MG63 (cell line): ENCODE measurements at places on chromosomes 5 and 9. TPM values are rescaled to one million over a fixed set of nuclear protein-coding genes. Genes with fewer than 3 reads are reported as not detected.

DNA sequence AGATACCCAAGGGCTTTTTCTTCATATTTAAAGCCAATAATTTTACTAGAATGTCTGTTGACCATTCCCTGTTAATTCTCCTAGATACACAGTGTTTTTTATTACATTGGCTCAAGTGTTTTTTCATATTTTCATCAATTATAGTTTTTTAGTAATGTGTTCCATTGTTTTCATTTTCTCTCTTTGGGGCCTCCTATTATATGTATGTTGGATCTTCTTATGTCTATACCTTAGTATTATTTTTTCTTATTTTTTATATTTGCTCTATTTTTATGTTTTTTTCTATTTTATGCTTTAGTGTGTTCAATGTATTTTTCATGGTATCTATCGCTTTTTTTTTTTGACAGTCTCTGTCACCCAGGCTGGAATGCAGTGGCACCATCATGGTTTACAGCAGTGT lies 7.5 kb downstream of the KIAA1958 start:
- DNase-seq, result no peak

The PCDHGA7 gene
- total RNA-seq, result 0.07 and 0.67 TPM in 2 replicates

GRCh38 chr5:50415912-50416311 lies 25.2 kb downstream of the EMB start:
- no peak for DNase-seq

GRCh38 chr5:113213551-113214425 lies 221.0 kb downstream of the TSSK1B start:
- no peak for DNase-seq

The CHD1 gene
- 27.0 and 43.4 TPM in 2 replicates for total RNA-seq

The SLC6A7 gene
- total RNA-seq, result not detected in 2 replicates

The BAAT gene
- 0.13 TPM in 1 of 2 replicates, not detected in the other for total RNA-seq

GRCh38 chr5:3597167-3598007 lies 1.8 kb downstream of the IRX1 start:
- DNase-seq, result peak; percentile 55

- no peak for DNase-seq
Observed at GRCh38 chr9:8025551-8025950, 226.0 kb upstream of the DMAC1 start.

The PAEP gene
- total RNA-seq, result not detected in 2 replicates

- no peak for DNase-seq
Observed at GRCh38 chr5:116365006-116365496, 209.6 kb downstream of the SEMA6A start.

DNA sequence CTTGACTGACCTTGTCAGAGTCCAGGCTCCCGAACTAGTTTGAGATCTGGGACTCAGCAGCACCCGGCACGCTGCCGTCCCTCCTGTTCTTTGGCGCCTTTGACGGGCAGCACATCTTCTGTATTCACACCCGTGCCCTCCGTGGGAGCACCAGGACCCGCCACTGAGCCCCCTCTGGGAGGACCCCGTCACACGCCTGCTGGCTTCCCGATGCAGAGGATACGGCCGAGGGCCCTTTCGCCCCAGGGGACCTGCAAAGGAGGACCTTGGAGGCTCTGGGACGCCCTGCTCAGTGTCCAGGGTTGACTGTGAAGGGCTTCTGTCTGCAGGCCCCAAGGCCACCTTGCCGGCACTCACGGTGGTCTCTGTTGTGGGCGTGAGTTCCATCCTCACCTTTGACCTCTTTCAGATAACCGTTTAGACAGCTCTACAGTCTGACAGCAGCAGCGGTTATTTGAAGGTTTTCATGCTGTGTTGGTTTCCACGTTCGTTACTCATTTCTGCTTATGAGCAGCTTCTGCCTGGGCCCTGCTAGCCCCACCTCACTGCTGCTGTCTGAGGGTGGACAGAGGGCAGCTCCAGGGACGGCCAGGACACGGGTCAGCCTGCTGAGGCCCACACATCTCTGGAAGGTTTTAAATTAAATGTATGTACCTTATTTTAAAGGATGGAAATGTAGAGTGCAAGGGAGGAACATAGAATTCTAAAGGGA lies 12.6 kb upstream of the EXOC3 start:
- no peak for DNase-seq

The ZFP2 gene
- total RNA-seq, result 0.03 and 24.9 TPM in 2 replicates

DNA sequence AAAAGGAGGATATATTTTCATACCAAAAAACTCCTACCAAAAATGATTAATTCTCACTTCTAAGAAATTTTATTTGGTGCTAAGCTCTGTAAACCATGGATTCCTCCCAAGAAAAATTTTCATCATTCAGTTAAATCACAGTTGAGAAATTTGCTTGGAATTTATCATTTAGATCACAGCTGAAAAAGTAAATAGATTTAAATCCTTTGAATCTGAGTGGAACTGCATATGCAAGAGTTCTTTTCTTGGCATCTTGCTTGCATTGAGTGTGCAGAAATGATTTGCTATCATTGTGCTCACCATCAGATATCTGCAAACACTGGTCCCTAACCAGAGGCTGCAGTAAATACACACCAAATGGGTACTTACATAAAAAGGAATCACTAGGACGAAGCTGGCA lies 836.1 kb upstream of the CDH6 start:
- DNase-seq, result no peak

- DNase-seq, result no peak
Observed at GRCh38 chr5:10556893-10557746, 6.8 kb upstream of the ANKRD33B start.

The FOXD4 gene
- not detected in 2 replicates for total RNA-seq

- DNase-seq, result no peak
Observed at GRCh38 chr5:135623186-135623715, 44.5 kb upstream of the CXCL14 start.

- DNase-seq, result no peak
Observed at GRCh38 chr9:134732392-134733110, 90.9 kb downstream of the COL5A1 start.
